ENCODE measurements at places on chromosomes 3 and 15.

DNA sequence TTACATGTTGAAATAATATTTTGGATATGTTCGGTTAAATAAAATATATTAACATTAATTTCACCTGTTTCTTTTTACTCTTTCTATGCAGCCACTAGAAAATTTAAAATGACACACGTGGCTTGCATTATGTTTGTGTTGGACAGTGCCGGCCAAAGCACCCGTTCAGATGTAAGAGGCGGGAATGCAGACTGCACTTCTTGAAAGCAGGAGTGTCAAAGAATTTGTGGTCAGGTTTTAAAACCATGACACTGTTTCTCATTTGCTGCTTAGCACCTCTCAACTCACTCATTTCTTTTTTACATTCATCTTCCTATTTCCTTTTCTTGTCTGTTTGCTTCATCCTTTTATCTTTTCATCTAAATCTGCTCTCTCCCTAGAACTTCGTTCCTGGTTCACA, 35.3 kb upstream of the MINAR1 start:
- DNase-seq: no peak

DNA sequence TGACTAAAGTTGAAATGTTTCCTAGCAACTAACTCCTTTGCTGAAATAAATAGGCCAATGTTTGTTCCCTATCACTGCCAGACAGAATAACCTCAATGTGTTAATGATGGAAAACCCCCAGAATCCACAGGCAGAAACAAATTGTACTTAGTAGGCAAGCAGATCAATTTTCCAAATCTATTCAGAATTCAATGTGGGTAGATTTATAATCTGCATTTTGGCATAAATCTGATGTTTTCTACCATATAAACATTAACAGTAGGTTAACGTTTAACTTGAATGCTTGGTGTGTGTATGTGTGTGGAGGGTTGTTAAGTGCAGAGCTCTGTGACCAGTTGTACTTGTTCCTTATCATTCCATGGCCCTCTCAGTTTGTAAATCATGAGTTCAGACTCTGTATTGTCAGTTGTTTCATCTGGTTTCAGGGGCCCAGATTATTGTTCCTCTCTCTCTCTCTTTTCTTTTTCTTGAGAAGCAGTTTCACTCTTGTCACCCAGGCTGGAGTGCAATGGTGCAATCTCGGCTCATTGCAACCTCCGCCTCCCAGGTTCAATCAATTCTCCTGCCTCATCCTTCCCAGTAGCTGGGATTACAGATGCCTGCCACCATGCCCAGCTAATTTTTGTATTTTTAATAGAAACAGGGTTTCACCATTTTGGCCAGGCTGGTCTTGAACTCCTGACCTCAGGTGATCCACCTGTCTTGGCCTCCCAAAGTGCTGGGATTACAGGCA, 32.8 kb downstream of the PLSCR1 start:
- DNase-seq: no peak

DNA sequence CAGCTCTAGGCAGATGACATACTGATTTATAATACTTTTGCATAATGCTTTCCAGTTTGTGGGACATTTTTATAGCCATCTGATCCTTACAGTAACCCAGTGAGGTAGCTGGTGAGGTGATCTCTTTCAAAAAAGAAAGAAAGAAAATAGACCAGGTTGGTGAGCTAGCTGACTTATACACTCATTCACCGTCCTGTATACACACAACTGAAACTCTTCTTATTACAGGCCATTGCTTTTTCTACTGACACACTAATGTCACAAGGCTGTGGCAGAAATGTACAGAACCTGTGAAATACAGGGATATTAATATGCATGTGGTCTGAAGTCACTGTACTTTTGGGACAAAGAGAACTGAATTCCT, 150.2 kb upstream of the BHLHE40 start:
- DNase-seq: no peak

DNA sequence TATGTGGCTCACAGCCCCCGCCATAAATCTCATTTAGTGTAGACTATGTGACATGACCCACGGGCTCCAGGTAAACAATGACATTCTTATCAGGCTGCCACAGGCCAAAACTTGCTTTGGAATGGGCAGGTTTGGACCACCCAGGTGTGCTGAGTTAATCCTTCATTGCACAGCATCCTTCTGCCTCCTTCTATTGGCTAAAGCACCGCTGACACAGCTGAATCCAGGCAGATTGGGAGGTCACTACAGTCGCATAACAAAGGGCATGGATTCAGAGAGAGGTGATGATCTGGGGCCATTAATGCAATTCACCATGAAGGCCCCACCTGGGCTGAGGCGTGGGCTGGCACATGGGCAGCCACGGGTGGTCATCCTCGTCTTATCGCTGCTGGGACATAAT, 47.8 kb upstream of the GALNT15 start:
- no peak for DNase-seq

DNA sequence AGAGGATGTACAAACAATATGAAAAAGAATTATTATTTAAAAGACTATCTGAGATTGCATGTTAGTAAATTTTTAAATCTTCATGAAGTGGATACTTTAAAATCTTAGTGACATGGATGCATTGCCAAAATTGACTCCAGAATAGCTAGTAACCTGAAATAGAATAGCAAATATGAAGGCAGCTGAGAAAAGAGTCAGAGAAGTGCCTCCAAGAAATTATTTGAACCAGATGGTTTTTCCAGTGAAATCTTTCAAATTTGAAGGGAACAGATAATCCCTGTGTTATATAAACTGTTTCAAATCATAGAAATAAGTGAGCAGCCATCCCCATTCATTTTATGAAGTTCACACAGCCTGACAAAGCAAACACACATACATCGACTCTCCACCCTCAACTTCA, 29.6 kb downstream of the FSIP1 start:
- DNase-seq: no peak
